Activated CD4-positive, alpha-beta T cell treated with anti-CD3 and anti-CD28 coated beads, Interleukin-2, amount 10 ng/mL, durations not matched to agents 24 days and 14 days (primary cell): ENCODE measurements at places on chromosomes 5 and 9. TPM values are rescaled to one million over a fixed set of nuclear protein-coding genes. Genes with fewer than 3 reads are reported as not detected.

GRCh38 chr9:133374612-133375115 is 1.2 kb downstream of the SURF4 start:
- peaks cover 54% of the 10 kb centered on the region for H3K4me1 ChIP-seq
- peaks cover 7% of the 10 kb centered on the region for H3K27me3 ChIP-seq
- H3K4me3 ChIP-seq, result peak overlapping the region; percentile 99
- H3K27ac ChIP-seq, result peak overlapping the region; percentile 97
- DNase-seq, result peak; percentile 74

GRCh38 chr9:106972082-106972481 is 109.1 kb downstream of the ZNF462 start:
- no peaks in the 10 kb centered on the region for H3K4me1 ChIP-seq
- H3K27me3 ChIP-seq, result peaks cover 6% of the 10 kb centered on the region
- H3K27ac ChIP-seq, result no peak overlapping the region
- no peak for DNase-seq

- no peaks in the 10 kb centered on the region for H3K36me3 ChIP-seq
- H3K4me1 ChIP-seq, result peaks cover 12% of the 10 kb centered on the region
- no peaks in the 10 kb centered on the region for H3K27me3 ChIP-seq
- no peak for DNase-seq
- no peak overlapping the region for H3K27ac ChIP-seq
Measured at GRCh38 chr5:14481349-14481748, 100.2 kb upstream of the OTULINL start.

IFNB1 gene
- not detected in 2 replicates for total RNA-seq
